ENCODE measurements at places on chromosomes 1 and 21. TPM values are rescaled to one million over a fixed set of nuclear protein-coding genes. Genes with fewer than 3 reads are reported as not detected.
A peak's percentile ranks its signal among the peaks of the same experiment; 100 is the strongest.

- no peak for DNase-seq
Measured at GRCh38 chr1:170731566-170732251, 67.8 kb downstream of the PRRX1 start.

- DNase-seq, result no peak
Measured at GRCh38 chr21:46397993-46398392, 60.7 kb upstream of the DIP2A start.

GRCh38 chr1:205714906-205715246, 34.6 kb upstream of the SLC45A3 start:
- no peak for DNase-seq

DNA sequence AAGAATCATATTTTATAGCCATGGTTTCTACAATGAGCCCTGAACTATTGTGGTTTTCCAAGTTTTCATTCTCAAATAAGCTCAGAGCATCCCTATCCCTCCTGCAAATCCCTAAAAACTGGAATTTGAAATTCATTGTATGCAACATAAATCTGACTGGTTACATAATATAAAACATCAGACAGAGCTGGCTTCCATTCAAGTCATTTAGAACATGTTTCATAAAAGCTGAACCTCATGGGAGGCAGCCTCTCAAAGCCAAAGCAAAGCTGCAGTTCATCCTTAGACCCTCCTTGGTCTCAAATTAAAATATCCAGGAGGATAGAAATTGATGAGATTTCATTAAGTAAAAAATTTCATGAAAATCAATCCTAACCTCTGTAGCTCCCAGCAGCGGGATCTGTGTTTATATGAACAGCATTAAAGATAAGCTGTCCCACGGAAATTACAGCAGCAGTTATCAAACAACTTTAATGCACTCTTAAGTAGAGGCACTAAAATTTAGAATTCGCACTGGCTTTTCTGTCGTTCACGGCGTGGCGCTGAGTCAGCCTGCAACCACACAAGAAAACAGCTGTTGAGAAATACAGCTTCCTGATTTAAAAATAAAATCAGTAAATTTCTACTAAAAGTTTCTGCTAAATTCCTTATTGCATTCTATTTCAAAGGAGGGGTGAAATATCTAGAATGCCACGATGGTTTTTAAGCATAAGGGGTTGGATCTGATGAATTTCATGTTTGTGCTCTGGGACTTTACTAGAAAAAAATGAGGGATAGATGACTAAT, 99.9 kb upstream of the TIAM1 start:
- DNase-seq, result peak; percentile 43

DNA sequence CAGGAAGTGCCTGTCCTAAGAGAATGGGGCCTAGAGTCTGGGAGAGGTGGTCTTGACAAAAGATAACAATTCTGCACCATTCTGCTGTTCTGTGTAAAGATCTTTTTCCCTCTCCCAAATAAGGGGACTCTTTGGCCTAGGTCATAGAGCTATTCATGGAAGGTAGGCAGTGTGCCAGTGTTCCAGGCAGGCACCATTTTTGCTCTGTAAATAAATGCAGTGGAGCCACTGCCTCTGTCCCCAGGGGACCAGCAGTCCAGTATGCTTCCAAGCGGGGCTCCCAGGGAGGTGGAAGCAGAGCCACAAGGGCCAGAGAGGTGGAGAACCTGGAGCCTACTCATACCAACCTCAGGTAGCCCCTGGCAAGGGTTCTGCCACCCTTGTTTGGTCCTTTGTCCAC, 25.9 kb downstream of the KCNA2 start:
- DNase-seq, result no peak

- no peak for DNase-seq
Measured at GRCh38 chr1:92262516-92262915, 36.3 kb downstream of the GLMN start.

GRCh38 chr21:17386498-17386897, 126.3 kb upstream of the CXADR start:
- no peak for DNase-seq

DNA sequence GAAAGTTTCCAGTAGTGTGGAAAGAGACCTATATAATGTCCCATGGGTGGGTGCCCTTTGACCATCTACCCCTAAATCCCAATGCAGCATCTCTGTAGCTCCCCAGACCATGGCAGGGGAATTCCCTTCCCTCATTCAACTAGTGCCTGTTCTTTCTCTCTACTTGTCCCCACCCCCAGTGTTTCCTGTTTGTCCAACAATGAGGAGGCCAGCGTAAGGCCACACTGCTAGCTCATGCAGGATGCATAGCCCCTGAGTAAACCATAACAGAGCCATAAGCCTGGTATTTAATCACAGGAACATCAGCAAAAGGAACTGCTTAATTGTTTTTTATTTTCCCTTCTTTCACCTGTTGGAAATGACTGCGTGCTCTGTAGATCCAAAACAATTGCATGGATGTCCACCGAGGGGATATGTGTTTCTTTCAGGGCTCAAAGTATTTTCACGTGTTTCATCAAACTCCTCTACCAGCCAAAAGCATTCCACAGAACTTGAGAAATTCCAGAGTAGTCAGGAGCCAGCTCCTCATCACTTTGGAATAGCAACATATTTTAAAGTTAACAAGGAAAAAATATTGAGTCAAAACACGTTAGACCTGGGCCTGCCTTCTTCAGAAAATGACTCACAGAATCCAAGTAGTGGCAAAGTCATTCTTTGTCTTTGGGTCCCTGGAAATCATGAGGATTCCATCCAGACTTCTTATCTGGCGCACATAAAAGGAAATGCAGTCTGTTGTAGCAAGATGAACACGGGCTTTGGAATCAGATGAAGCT, 162.5 kb upstream of the SGIP1 start:
- no peak for DNase-seq

Gene EDN2
- not detected for total RNA-seq

Data from stomach (tissue), 19 donors.